ENCODE measurements at places on chromosomes 5 and 9.

GRCh38 chr9:35105571-35106342 is 2.8 kb upstream of the STOML2 start:
- no peak for DNase-seq

- no peak for DNase-seq
Measured at GRCh38 chr5:161258438-161258837, 288.1 kb downstream of the GABRB2 start.

DNA sequence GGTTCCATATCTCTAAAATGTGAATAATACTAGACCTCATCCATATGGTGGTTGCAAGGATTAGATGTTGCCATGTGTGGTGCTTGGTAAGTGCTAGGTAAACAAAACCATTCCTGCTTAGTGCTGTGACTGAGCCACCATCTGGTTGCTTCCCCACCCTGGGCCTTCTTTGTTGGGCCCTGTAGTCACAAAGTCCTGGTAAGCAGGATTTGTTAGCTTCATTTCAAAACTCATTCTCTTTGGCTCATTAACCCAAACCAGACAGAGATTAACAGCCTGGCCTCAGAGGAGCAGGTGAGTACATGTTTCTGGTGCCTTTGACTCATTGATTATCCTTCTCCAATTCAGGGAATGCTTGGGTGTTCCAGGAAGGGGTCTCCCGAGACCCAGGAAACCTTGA is 240.2 kb downstream of the ARHGAP26 start:
- no peak for DNase-seq

GRCh38 chr5:86679529-86679928 is 61.8 kb downstream of the COX7C start:
- DNase-seq, result peak; percentile 70

DNA sequence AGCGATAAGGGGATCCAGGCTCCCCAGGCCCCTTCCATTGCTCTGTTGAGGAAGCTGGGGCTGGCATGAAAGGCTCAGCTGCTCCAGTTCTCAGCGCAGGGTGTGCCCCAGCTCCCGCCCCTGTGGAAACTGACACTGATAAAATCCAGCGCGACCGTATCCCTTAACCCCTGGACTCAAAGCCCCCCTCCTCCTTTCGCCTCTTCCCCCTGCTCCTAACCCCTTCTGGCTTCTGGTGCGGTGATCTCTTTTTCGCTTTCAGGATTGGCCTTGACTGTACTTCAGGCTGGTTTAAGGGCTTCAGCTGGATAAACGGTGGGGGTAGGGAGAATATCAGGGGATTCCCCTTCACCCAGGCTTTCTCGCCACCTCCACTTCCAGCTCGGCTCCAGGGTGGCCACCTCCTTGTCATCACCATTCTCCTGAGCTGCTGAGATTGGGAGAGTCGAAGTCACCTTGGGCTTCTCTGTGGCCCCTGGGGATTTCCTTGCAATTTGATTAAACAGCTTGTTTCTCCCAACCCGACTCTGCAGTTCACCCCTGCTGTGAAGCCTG is 843 bp downstream of the BSPRY start:
- DNase-seq, result no peak

DNA sequence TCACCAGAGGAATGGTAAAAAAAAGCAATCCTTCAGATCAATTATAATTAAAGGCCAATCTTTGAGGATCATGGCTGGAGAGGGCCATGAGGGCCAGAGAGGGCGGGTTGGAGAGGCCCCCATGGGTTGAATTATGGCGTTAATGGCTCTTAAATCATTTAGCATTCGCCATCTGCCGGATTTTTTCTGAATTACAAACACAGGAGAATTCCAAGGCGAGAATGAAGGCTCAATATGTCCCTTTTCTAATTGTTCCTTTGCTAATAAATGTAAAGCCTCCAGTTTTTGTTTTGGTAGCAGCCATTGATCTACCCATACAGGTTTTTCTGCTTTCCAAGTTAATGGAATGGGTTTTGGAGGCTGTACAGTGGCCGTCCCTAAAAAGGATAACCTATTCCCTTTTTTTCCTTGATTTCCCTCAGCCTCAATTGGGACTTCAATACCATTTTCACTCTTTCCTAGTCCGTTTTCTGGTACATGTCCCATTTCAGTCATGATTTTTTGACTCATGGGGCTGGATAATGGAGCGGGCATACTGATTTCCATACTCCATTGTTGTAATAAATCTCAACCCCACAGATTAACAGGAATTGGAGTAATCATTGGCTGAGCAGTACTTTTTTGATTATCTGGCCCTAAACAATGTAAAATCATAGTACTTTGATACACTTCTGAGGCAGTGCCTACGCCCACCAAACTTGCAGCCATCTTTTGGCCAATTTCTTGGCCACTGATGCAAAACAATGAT is 6.7 kb upstream of the TMEM141 start:
- DNase-seq, result no peak
